ENCODE measurements at places on chromosomes 7 and 10. TPM values are rescaled to one million over a fixed set of nuclear protein-coding genes. Genes with fewer than 3 reads are reported as not detected.

The AS3MT gene
- 4.2 TPM for total RNA-seq

The MMRN2 gene
- total RNA-seq: 1.2 TPM

The LRRC61 gene
- total RNA-seq: 0.20 TPM

The CCZ1 gene
- 83.0 TPM for total RNA-seq

The H2BK1 gene
- total RNA-seq: not detected

The HOXA9 gene
- 0.70 TPM for total RNA-seq

The PTPN20 gene
- 4.7 TPM for total RNA-seq

The GJC3 gene
- 0.43 TPM for total RNA-seq

The TMEM229A gene
- not detected for total RNA-seq

The VWA2 gene
- not detected for total RNA-seq

The CC2D2B gene
- not detected for total RNA-seq

The HABP2 gene
- total RNA-seq: 0.07 TPM

The AFAP1L2 gene
- total RNA-seq: 29.4 TPM

The SLC16A12 gene
- 0.58 TPM for total RNA-seq

The AHCYL2 gene
- 6.5 TPM for total RNA-seq

The HOXA4 gene
- total RNA-seq: 1.2 TPM

The FFAR4 gene
- total RNA-seq: 0.30 TPM

The UPK3BL1 gene
- total RNA-seq: 8.5 TPM

The BRAF gene
- total RNA-seq: 7.1 TPM

The ZNF746 gene
- 14.8 TPM for total RNA-seq

The NEBL gene
- 8.5 TPM for total RNA-seq

The FAM204A gene
- 45.6 TPM for total RNA-seq

The IDI2 gene
- total RNA-seq: not detected

The UCN3 gene
- total RNA-seq: not detected

The SLC26A3 gene
- total RNA-seq: not detected

The LRIT1 gene
- total RNA-seq: not detected

The CRHR2 gene
- not detected for total RNA-seq

The PCLO gene
- total RNA-seq: 0.88 TPM

The NPTX2 gene
- 0.13 TPM for total RNA-seq

The EPHA1 gene
- 0.29 TPM for total RNA-seq

The TBXAS1 gene
- 14.3 TPM for total RNA-seq

The CTAGE4 gene
- total RNA-seq: not detected

The MSS51 gene
- total RNA-seq: 0.26 TPM

The PRLHR gene
- total RNA-seq: not detected

The C10orf143 gene
- 0.27 TPM for total RNA-seq

The RBP4 gene
- 10.4 TPM for total RNA-seq

The OLAH gene
- 0.40 TPM for total RNA-seq

The LIPF gene
- total RNA-seq: not detected

The FAM149B1 gene
- 7.3 TPM for total RNA-seq

The PROSER2 gene
- total RNA-seq: 41.8 TPM

The NUP205 gene
- total RNA-seq: 50.6 TPM

The DDX21 gene
- total RNA-seq: 109 TPM

The IRF5 gene
- 12.5 TPM for total RNA-seq

The MSMB gene
- total RNA-seq: not detected

The ANKRD61 gene
- total RNA-seq: 0.53 TPM

The FAM24B gene
- total RNA-seq: 14.8 TPM

The CUZD1 gene
- total RNA-seq: 1.4 TPM

The OR9A2 gene
- not detected for total RNA-seq

The NOC3L gene
- total RNA-seq: 24.4 TPM

The SERPINE1 gene
- 1,665 TPM for total RNA-seq

The OR13A1 gene
- total RNA-seq: not detected

The CYP3A5 gene
- total RNA-seq: 1.4 TPM

The STAG3 gene
- not detected for total RNA-seq

The INPP5A gene
- total RNA-seq: 13.6 TPM

The CFAP70 gene
- total RNA-seq: 0.10 TPM

The WIPF3 gene
- 0.61 TPM for total RNA-seq

The TACR2 gene
- total RNA-seq: 0.10 TPM

The RELN gene
- total RNA-seq: 0.01 TPM
